ENCODE measurements at places on chromosomes 6 and 20.

DNA sequence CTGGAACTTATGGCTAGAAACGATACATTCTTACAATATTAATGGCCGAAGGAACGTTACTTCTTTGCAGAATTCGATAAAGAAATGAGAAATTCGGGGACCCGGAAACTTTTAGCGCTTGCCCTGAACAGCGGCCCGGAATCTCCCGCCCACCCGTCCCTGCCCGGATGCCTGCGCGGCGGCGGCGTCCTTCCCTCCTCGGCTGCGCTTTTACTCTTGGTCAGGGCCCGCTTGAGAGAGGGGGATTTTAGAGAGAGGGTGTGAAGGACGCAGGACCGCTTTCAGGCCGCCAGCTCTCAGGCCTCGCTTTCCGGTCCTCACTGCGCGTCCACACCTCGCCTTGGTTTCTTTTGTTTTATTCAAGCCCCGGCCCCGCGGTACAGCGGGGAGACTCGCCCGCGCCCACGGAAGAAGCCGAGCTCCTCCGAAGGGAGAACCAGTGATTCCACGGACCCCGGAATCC is 243.7 kb downstream of the ARID1B start:
- no peak for DNase-seq

DNA sequence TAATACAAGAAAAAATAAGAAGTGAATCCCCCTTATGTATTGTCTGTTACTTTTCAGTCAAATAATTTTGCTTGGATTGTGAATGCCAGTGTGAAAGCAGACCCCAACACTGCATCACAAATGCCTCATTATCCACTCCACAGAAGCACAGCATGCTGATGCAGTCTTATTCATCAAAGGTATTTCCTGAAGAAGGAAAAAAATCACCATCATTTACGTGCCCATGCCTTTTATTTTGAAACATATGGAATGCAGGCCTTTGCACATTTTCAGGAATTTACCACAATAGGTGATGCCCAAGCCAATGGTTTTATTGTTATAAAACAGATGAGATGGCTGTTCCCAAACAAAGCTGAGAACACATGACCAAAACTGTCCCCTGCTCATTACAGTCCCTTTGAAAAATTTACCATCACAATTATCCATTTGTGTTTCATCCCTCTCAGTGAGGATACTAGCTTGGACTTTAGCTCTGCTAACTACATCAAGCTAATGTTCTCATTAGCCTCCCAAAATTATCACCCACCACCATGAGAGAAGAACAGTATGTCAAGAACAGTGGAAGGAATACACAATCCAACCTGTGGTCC is 180.6 kb upstream of the HTR1E start:
- no peak for DNase-seq

GRCh38 chr6:70857387-70858077 is 99.3 kb downstream of the B3GAT2 start:
- DNase-seq: no peak

GRCh38 chr6:43717822-43718221 is 30.2 kb upstream of the MRPS18A start:
- DNase-seq: no peak

DNA sequence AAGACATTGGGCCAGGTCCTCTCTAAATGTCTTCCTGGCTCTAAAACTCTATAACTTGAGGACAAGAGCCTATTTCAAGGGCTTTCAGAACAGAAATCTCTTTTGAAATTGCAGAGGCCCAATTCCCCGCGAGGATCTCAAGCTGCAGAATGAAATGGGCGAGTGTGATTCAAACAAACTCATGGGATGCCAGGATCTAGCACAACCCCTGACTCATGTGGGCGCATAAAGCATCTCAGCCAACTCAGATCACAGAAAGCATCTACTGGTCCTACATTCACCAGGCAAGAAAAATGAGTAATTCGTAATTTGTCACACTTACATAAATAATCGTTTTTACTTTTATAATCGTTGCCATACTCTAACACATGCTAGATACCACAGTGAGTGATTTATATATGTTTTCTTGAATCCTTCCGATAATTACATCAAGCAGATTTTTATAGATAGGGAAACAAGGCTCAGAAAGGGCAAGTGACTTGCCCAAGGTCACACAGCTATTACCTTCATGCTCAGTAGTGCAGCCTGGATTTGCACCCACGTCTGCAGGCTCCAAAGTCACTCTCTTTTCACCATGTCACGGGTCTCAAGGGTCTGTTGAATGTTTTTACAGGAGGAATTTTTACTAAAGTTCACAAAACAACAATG is 26.2 kb downstream of the FOXF2 start:
- no peak for DNase-seq

- DNase-seq: no peak
These were observed 95.9 kb downstream of the CDKAL1 start for GRCh38 chr6:20630136-20630535.

- no peak for DNase-seq
These were observed 22.2 kb downstream of the XRN2 start for GRCh38 chr20:21325296-21325695.

DNA sequence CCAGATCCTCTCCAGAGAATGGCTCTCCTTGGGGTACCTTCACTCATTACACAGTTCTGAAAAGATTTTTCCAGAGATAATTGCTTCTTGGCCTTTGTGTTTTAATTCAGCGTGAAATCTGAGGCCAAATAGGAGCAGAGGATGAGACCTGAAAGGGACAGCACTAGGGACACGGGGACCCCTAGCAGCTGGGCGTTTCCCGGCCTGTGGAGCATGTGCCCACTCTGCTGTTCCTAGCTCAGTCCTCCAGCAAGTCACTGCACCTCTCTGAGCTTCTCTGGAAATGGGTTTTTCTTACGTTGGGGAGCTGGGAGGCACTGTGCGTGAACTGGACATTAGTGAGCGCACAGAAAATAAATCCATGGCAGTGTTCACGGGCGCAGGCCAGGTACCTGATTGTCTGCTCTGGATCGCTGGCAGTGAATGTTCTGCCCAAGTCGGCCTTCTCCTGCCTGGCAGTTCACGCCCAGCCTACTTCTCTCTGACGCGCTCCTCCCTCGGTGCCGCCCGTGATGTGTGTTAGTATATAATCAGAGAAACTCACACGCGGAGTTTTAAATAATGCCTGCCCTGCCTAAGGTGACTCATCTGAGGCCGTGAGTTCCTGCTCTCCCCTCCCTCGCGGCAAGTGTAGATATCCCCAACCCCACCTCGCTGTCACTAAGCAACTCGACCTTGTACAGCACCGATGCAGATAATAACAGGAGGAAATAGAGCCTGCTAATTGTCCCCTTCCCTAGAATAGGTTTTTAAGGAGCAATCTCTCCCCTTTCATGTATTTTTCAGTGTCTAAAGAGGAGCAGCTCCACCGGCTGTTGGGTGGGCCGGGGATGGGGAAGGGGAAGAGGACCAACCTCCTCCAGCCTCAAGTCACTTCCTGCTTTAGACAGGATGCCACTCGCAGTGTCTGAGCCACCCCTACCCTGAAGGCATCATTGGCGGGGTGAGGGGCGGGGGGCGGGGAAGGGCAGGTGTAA is 2.7 kb upstream of the TUBB2A start:
- peak; percentile 55 for DNase-seq

All from activated naive CD4-positive, alpha-beta T cell treated with anti-CD3 and anti-CD28 coated beads, Interleukin-2, amount 50 U/mL, for 16 hours (primary cell).